ENCODE measurements at places on chromosomes 1 and 21.
A peak's percentile ranks its signal among the peaks of the same experiment; 100 is the strongest.

- DNase-seq: no peak
Measured at GRCh38 chr1:53672785-53673184, 66.2 kb downstream of the GLIS1 start.

DNA sequence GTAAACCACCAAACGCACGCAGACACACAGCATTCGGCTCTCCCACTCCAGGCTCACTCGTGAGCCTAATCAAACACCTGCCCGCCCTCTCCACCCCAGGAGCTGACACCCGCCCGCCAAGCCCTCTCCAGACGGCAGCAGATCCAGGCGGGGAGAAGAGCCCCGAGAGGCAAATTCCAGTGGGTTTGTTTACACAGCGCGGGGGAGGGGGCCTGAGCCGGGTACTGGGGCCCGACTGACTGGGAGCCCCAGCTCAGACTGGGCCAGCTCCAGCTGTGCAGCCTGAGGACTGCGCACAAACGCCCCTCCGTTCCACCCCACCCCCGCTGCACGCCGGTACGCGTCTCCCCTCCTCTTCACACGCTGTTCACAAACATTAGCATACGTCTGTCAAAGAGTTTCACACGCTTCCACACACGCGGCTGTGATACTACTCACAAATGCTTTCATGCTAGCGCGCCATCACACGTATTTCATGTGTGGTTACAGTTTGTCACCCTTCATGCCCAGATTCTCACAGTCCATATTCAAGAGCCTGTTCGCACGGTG, 1.0 kb upstream of the EFNA1 start:
- no peak for DNase-seq

- no peak for DNase-seq
Measured at GRCh38 chr1:21706151-21706835, 37.1 kb upstream of the RAP1GAP start.

- no peak for DNase-seq
Measured at GRCh38 chr1:64519901-64520300, 50.0 kb downstream of the CACHD1 start.

DNA sequence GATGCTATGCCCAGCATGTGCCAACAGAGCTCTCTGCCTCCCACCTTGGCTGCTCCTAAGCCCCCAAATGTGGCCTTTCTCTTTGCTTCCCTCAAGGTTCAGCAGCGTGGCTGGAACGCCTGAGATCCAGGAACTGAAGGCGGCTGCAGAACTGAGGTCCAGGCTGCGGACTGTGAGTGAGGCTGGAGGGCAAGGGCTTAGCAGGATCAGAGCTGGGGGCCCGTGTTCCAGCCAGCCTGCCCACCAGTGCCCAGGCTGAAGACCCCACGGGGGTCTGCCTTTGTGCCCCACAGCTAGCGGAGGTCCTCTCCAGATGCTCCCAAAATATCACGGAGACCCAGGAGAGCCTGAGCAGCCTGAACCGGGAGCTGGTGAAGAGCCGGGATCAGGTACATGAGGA, 14.6 kb downstream of the IKBKE start:
- DNase-seq: no peak

- DNase-seq: no peak
Measured at GRCh38 chr1:115409094-115410015, 71.3 kb upstream of the NGF start.

- DNase-seq: no peak
Measured at GRCh38 chr1:114456586-114456985, 54.4 kb downstream of the TRIM33 start.

DNA sequence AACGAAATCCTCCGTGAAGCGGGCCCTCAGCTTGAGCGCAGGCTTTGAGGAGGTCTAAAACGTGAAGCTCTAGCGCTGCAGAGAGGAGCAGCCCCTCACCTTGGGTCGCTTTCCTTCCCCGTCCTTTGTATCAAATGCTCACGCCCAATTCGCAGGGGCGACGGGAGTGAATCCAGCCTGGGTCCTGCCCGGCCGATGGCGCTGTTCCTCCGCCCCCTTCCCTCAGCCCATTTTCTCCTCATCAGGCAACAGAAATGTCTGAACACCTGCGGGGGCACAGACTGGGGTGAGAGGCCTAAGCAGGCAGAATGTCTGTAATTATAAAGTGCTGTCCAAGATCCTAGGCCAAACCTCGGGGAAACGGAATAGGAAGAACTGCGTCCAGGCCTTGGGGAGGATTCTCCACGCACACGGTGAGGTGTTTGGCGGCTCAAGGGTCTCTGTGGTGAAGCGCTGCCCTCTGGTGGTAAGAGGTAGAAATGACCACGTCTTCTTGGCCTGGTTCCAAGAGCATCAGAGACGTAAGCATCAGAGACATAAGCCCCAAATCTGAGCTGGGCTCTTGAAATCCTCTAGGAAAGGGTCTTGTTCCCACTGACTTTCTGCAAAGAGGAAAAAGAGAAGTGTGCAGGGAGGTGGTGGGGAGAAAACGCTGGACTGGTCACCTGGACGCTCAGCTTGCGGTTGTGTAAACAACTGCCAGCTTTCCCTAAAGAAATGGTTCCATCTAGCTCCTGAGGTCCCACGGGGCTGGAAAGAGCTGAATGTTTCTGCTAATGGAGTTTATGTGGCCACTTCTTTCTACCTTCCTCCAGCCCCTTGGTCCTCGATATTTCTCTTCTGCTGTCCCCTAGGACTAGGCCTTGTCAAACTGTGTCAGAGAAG, 92.1 kb upstream of the CD53 start:
- DNase-seq: no peak

DNA sequence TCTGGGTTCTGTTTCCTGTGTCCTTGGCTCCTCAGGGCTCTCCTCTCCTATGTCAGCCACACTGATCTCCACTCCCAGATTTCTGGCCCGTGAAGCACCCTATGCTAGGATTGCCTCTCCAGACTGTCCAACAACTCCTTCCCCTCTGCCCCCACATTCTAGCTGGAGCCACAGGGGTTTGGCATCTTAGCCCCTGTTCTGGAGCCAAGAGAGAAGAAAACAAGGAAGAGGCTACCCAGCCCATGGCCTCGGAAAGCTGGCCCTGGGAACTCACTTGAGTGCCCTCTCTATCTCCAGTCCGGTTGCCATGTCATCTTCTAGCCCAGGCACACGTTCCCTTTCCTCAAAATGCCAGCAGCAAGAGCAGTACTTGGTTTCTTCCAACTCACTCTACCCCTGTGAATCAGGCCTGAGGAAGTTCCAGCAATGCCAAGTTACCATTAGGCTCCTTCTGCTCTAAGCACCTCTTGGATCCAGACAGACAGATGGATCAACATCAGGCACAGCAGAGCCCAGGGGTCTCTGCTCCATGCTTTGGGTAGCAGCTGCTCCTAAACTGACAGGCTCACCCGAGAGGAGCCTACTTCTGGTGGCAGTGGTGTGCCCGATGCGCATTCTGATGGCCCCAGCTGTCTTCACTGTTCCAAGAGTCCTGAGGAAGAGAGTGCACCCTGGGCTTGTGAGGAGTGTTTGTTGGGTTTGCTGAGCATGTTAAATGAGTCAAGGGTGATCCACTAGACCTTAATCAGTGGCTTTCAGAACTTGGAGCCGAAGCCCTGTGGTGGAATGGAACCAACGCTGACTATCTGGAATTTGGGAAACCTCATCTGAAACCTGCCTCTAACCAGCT, 11.6 kb upstream of the GPR61 start:
- DNase-seq: no peak

DNA sequence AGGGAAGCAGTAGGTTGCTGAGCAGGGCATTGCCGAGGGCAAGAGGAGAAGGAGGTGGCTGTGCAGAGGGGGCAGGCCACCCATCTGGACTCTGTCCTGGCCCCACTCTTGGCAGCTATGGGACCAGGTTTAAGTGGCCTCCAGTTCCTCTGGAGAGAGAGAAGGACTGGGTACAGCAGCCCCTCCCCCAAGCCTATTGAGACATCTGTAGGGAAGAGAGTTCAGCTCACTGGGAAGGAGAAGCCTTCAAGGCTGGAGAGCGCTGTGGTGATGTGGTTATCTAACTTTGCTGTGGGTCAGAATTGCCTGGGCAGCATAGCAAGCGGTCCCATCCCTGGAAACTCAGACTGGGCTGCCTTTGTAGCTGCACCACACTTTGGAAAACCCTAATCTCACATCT, 93.9 kb downstream of the KCNJ15 start:
- DNase-seq: no peak

DNA sequence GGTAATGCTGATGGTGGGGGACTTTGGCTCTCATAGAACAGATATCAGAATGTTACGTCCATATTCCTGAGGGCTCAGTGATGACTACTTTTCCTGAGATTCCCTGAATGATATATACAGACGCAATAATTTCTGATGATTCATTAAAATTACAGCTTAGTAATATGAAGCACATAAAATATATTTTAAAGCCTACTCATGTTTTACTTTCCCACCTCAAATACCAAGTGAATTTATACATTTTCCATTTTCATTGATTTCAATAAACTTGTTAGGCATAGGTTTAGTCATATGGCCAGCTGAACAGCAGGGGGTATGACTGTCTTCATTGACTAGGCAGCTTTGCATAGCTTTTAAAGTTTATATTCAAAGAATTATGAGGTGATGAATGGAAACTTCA, 26.2 kb upstream of the PDC start:
- DNase-seq: no peak

DNA sequence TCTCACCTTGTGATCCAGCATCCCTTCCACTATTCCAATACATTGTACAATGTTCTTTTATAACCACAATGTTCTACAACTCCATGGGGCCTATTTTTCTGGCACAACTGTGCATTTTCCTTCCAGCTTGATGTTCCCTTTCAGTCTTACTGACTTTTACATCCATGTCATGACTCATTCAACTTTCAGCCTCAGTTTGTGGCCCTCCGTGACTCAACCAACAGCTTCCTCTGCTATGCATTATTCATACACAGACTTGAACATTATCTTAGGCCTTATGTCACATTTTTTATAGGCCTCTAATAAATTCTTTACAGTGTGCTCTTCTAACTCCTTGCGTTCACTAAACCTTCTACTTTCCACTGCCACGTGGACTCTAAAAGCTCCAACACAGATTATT, 119.4 kb upstream of the PRMT6 start:
- peak; percentile 34 for DNase-seq

GRCh38 chr1:12592496-12592895, 25.5 kb downstream of the DHRS3 start:
- DNase-seq: no peak

DNA sequence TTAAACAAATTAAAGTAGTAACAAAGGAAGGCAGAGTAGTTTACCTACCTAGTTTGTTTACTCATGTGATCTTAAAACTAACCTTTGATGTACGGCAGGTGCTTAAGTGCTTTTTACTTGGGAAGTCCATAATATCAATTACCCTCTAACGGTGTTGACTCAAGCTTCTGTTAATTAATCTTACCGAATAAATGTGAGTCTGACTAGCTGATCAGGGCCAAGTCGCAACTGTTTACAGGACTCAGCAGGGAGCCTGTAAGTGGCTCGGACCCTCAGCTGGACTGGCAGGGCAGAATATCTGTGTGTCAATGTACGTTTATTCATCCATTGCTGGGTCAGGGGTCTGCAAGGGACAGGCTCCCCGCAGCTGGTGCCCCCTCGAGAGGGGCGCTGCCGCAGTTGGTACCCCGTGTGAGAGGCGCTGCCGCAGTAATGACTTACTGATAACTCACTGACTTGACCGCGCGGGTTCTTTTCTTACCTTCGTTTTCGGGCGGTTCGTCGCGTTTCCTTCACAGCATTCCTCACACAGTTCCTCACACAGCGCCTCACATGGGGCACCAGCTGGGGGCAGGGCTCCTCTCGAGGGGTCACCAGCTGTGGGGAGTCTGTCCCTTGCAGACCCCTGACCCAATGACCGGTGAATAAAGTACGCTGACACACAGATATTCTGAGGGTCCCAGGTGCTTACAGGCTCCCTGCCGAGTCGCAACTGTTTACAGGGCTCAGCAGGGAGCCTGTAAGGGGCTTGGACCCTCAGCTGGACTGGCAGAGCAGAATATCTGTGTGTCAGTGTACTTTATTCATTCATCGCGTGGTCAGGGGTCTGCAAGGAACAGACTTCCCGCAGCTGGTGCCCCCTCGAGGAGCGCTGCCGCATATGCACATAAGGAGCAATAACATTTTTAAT, 3.0 kb downstream of the FMO1 start:
- peak; percentile 2 for DNase-seq

DNA sequence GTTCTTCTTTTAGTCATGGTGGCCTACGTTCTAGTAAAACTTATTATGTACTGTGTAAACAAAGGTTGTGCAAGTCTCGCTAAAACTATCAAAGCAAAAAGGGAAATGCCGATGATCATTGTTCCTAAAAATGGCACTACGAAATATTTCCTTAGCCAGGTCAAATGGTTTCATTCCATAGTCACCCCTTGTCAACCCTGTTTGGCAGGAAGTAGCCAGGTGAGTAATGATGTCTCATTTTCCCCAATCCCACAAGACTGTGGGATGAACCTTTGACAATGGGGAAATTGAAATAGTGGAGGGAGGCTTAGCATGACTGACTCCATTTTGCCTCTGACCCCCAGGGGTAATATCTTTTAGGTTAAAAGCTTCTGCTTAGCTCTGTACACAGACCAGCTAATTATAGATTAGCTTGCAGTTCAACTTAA, 5.6 kb upstream of the REN start:
- DNase-seq: no peak

DNA sequence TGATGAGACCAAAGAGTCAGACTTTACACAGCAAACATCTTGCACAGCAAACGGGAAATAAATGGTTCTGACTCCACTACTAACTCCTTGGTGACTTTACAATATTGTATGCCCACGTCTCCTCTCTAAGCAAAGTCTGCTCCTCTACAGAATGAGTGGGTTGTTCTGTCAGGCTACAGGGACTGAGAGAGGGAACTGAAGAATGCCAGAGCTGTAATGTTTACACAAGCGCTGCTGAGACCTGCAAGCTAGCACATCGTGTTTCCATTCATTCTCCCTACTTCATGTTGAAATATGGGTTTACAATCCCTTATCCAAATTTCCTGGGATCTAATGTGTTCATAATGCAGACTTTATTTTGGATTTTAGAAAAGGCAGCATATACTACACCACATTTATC, 15.9 kb downstream of the DAB1 start:
- no peak for DNase-seq

DNA sequence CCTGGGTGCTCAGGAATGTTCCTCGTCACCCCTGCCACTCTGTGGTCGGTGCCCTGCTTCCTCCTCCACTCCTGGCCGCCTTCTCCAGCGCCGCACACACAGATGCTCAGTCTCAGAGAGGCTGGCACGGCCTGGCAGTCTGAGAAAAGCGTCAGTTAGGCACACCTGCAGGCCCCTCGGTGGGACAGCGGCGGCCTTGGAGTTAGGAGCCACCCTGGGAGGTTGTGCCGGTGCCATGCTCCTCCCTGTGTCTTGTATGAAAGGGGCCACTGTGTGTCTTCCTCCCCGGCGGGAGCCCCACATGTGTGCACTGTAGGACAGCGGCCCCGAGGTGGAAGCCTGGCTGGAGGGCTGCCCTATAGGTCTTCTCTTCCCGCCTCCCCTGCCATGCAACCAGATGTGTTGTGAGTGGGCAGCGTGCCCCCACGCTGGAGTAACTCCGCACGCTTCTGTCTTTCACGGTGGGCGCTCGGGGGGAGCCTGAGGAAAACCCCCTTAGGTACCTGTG, 145.2 kb downstream of the PGBD5 start:
- no peak for DNase-seq

DNA sequence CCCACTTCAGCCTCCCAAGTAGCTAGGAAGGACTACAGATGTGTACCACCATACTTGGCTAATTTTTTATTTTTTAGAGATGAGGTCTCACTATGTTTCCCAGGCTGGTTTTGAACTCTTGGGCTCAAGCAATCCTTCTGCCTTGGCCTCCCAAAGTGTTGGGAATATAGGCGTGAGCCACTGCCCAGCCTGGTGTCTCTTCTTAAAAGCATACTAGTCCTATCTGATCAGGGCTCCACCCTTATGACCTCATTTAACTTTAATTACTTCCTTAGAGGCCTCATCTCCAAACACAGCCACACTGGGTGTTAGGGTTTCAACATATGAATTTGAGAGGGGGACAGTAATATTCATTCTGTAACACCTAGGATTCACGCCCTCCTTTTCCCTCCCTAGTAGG, 130.9 kb downstream of the GLIS1 start:
- DNase-seq: no peak

All from amniotic stem cell (primary cell).